Kidney tubule cell (primary cell): ENCODE measurements at places on chromosomes 5 and 9.
A peak's percentile ranks its signal among the peaks of the same experiment; 100 is the strongest.

DNA sequence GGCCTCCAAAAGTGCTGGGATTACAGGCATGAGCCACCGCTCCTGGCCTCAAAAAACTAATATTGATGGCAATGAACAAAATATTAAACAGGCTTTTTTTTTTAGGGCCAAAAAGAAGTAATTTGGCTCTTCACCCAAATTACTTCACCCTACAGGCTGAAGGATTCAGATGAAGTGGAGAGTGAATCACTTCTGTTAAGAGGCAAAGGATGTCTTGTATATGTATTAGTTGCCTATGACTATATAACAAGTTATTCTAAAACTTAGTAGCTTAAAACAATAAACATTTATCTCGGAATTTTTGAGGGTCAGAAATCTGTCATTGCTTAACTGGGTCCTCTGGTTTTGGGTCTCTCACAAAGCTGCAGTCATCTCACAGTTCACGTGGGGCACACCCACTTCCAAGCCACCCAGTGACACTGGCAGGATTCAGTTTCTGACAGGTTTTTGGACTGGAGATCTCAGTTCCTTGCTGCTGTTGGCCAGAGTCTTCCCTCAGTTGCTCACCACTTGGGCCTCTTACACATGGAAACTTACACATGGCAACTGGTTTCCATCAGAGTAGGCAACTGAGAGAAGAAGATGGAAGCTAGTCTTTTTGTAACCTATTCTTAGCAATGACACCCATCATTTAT, 66.7 kb downstream of the IQGAP2 start:
- DNase-seq, result no peak

DNA sequence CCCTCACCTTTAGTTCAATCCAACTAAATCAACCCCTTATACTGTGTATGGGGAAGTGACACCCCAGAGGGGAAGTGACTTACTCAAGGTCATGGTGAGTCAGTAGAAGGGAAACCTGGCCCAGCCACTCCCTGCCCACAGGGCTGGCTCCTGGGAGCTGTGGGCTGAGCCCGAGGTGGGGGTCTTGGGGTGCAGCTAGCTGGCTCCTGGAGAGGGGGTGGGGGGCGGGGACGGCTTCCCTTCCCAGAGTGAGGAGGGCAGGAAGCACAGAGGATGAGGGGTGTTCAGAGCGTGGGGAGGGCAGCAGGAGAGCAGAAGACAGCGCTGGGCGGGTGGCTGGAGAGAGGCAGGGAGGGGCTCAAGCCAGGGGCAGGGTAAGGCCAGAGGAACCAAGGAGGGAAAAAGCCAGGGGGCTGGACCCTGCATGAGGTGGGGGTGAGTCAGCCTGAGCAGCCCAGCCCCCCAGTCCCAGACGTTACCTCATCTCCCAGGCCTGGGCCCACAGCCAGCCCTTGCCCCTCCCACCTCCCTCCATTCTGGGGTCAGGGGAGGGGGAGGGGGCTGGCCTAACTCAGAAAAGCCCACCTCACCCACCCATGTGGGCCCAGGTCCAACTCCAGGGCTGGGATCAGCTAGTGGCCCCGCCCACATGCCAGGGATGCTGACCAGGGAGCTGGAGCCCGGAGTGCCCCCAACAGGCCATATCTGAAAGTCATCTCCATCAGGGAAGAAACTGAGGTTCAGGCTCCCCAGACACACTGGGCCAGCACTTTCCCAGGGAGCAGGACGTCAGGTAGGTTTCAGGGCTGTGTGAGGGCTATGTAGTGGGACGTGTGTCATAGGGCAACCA, 2.8 kb downstream of the PDLIM7 start:
- DNase-seq, result peak; percentile 97

- no peak for DNase-seq
Measured at GRCh38 chr5:56253126-56253525, 20.0 kb upstream of the ANKRD55 start.

- DNase-seq, result peak; percentile 46
Measured at GRCh38 chr9:4979239-4979638, 5.8 kb upstream of the JAK2 start.

DNA sequence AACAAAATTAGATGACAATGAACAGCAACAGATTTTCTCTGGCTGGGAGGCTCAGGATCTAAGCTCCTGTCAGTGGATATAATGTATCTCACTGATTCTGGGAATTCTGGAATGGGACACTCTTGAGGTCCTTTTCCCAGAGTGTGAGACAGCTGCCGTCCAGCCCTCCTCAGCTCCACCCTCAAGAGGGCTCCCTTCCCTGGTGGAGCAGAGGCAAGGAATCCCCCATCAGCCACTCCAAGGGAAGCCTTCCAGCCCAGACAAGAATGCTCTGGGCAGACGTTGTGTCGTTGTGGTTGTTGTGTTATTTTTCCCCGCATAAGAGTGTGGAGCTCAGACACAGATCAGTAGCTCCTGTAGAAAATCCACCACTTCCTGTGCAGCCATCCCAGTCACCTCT, 47.7 kb upstream of the ATP10B start:
- DNase-seq, result no peak

DNA sequence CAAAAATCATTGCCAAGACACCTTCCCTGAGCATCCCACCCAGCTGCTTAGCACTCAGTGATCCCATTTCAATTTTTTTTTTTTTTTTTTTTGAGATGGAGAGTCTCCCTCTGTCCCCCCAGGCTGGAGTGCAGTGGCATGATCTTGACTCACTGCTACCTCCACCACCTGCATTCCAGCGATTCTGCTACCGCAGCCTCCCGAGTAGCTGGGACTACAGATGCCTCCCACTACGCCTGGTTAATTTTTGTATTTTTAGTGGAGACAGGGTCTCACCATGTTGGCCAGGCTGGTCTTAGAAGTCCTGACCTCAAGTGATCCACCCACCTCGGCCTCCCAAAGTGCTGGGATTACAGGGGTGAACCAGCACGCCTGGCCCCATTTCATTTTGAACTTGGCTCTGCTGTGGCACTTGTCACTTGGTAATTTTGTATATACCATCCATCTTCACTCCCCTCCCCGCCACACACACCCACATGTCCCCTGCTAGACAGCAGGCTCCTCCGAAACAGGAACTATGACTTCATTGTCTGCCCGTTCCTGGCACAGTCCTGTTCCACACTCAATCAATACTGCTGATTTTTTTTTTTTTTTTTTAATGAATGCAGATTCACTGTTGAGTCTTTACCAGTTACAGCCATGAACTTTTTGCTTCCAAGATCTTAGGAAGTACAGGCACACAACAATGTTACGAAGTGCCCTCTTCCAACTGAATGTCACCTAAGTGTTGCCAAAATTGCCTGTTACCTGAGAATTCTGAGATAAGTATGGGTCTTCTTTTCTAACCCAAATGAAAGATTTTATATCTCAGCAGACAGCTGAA, 17.3 kb upstream of the ZBTB34 start:
- peak; percentile 49 for DNase-seq

DNA sequence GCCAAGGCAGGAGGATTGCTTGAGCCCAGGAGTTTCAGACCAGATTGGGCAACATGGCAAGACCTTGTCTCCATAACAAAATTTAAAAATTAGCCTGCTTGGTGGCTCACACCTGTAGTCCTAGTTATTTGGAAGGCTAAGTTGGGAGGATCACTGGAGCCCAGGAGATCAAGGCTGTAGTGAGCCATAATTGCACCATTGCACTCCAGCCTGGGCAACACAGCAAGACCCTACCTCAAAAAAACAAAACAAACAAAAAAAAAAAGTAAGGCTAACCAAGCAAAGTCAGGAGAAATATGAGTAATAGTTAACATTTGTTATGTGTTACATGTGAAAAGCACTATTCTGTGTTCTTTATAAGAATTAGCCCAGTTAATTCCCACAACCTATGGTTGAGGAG, 74.7 kb downstream of the FOXB2 start:
- no peak for DNase-seq

DNA sequence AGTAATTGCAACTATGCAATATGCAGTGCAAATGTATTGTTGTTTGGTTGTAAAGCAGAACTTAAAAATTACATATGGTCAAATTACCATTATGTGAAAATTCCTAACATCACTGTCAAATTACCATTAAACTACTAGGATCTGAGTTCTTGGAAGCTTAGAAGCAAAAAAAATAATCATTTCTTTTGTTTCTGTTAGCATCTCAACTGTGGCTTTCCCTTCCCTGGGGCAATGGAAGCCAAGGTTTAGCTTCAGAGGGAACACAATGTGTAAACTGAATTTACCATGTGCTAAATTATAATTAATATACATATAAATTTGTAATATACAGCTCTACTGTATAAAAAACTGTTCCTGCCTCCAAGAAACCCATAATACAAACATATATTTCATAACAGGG, 159.4 kb downstream of the GNAQ start:
- no peak for DNase-seq

- DNase-seq, result no peak
Measured at GRCh38 chr9:136380381-136380780, 6.9 kb upstream of the CARD9 start.

- no peak for DNase-seq
Measured at GRCh38 chr9:69339620-69340019, 14.6 kb downstream of the ENTREP1 start.

DNA sequence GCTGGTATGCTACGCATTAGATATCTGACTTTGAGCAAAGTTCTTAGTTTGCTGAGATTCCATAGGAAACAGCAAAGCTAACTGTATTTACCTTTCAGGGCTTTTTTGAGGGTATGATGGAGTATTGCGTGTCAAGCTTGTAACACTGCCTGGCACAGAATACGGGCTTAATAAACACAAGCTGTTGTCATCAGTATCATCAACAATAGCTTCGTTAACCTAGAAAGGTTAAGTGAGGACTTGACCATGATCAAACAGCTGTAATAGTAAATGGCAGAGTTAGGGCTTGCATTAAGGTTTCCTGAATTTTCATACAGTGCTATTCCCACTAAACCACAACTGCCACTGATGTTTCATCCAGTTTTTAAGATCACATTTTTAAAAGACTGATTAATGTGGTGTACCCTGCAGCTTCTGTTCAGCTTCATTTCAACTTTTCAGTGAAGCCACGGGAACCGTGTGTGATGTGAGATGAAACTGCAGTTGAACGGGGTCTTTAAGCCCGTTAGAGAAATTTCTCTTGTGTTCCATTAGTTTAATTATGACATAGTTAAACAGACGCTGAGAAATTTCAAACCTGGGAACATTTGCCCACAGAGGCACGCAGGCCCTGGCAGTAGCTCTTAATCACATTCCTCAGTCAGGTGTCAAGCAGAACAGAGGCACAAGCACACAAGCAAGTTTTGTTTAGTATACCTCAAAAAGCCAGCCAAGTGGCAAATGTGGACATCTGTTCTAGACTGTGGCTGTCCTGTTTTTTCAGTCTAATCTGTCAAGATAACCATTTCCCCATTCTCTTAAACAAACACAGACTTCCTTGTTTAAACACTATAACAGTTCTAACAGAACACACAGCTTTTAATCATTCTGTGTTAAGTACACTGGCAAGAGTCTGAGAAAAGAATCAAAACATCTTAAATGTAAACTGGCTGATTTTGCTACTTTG, 147.1 kb downstream of the ZNF608 start:
- peak; percentile 91 for DNase-seq

- DNase-seq, result no peak
Measured at GRCh38 chr5:133205649-133206048, 153.8 kb downstream of the HSPA4 start.

GRCh38 chr5:172175263-172175719, 12.7 kb downstream of the STK10 start:
- DNase-seq, result no peak

GRCh38 chr5:81630684-81631083, 120.2 kb downstream of the SSBP2 start:
- no peak for DNase-seq

- peak; percentile 2 for DNase-seq
Measured at GRCh38 chr9:27586304-27586703, 13.0 kb upstream of the C9orf72 start.

DNA sequence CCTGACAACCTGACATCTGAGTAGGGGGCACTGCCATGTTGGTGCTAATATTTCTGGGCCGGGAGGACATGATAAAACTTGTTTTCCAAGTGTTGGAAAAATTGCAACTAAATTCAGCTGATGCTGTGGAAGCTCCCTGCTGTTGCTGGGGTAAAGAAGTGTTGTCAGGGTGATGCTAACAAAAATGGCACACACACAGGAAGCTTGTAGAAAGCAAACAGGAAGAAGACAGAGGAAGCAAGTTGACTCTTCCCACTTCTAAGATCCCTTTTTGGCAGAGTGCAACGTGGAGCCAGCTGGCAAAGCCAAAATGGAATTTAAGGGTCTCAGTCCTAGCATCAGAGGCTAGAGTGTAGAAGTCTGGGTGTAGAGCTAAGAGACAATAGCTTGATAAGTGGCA, 11.3 kb upstream of the RIOK2 start:
- DNase-seq, result no peak

DNA sequence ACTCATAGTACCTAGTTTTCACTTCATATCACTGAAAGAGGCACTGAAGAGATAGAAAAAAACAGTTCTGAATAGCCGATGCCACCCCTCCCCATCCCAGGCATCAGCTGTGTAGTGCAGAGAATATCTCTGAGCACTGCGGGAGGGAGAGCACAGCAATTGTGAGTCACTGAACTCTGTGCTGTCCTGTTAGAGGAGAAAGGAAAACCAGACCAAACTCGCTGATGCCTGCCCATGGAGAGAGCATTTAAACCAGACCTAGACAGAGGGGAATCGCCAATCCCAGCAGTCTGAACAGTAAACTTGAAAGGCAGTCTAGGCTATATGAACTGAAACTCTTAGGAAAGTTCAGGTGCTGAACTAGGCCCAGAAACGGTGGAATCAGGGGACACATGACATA, 120.1 kb upstream of the SLC30A5 start:
- DNase-seq, result no peak

- no peak for DNase-seq
Measured at GRCh38 chr5:113390224-113390623, 44.6 kb downstream of the TSSK1B start.

GRCh38 chr9:136605988-136606660, 56.6 kb upstream of the EGFL7 start:
- no peak for DNase-seq

- DNase-seq, result peak; percentile 55
Measured at GRCh38 chr5:134846641-134846960, 833 bp downstream of the C5orf24 start.

DNA sequence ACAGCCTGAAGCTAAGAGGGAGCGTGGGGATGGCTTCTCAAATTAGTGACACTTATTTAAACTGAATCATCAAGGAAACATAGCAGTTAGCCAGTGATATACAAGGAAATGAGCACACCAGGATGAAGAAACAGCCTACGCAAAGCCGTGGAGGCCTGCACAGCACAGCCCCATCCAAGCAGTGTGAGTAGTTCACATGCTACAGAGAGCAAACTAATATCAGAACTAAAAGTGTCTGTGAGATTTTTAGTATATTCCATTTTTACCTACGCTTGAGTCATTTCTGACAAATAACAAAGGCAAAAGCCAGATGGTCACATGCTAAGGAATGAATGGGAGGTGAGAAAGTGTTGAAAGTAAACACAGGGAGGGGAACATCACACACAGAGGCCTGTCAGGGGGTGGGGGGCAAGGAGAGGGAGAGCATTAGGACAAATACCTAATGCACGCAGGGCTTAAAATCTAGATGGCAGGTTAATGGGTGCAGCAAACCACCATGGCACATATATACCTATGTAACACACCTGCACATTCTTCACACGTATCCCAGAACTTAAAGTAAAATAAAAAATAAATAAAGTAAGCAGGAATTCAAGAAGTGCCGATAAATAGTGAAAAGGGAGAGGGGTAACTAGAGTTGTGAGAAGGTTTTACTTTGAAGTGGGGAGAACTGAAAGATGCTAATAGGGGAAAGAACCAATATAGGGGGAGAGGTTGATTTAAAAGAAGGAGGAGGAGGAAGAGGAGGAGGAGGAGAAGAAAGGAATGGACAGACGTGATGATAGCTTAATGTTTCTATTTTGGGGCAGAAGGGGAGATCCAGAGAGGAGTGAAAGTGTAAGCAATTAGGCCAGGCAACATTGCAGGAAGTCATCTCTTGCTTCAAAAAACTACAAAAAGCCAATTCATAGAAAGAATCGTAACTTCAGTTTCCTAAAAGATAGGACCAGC, 100.9 kb upstream of the PTGER4 start:
- no peak for DNase-seq
